ENCODE measurements at places on chromosomes 11 and 22.

DNA sequence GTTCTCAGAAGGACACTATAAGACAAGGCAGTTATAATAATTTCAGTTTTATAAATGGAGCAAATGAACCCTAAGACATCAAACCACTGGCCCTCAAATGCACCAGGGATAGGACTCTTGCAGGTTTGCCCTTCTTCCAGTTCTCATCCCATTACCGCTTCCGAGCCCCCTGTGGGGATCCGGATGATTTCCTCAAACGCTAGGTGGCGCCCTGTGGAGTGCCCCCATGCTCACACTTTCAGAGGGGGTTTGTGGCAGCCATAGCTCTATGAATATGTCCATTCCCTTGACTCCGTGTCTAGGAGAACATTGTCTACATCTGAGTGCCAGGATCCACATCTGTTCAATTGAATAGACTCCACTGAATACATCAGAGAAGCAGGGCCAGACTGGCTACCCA lies 816.3 kb downstream of the NTM start:
- no peak for DNase-seq

GRCh38 chr22:48885271-48885918 lies 942.3 kb downstream of the BRD1 start:
- DNase-seq = no peak

DNA sequence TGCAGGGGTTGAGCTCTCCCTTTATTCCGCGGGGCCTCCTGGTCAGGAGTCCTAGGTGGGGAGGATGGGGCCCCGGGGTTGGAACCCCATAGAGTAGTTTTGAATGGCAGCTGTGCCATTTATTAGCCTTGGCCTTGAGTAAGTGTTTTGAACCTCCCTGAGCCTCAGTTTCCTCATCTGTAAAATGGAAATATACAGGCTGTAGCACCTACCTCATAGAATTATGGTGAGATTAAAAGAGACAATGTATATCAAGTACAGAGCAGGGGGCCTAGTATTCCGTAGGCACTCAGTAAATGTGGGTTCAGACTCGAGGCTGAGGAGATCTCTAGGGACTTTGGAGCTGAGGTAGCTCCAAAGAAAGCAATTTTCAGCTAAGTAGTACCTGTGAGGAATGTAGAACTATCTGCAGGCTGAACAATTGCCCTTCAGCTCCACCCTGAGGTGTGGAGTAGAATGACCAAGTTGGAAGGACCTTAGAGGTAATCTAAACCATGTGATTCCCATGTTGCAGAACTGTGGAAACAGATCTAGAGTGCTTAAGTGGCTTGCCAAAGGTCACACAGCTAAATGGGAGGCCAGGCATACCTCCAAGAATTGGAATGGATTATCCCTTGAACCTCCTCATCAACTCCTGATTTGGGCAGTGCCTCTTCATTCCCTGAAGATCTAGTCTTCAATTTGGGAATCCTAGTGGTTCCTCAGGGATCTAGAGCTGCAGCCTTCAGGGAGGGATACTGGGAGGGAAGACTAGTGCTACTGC lies 682 bp downstream of the PGAP2 start:
- no peak for DNase-seq

DNA sequence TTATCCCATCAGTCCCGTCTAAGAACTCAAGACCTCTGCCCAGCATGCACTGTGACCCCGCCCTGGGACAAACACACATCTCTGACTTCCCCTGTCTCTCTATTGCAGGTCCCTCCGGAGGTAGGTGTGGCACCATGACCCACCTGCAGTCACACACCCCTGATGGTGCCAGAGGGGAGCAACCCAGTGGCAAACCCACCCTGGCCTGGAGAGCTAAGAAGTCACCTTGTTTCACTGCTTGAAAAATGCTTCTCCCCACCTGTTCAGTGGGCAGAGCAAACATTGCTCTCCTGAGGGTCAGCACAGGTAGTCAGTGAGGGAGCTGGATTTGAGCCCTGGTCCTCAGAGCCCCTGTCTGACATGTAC lies 23.9 kb downstream of the CAPN1 start:
- DNase-seq = no peak

GRCh38 chr11:19632499-19632834 lies 80.2 kb upstream of the NAV2 start:
- DNase-seq = no peak

DNA sequence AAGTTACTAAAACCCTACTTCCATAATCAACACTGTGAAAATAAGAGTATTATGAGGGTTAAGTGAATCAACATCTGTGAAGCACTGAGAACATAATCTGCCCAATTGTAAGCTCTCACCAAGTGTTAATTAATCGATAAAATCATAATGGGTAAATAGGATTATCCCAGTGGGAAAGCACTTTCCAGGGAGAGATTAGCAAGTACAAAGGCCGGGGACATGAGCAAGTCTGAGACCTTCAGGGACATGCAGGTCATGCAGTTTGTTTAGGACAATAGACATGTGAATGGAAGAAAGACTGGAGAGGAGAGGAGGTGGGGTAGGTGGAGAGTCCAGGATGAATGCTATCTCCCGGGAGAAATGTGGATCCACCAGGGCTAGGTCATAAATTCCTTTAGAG lies 57.8 kb upstream of the FIBIN start:
- no peak for DNase-seq

- no peak for DNase-seq
Observed at GRCh38 chr11:27029966-27030365, 10.6 kb upstream of the BBOX1 start.

DNA sequence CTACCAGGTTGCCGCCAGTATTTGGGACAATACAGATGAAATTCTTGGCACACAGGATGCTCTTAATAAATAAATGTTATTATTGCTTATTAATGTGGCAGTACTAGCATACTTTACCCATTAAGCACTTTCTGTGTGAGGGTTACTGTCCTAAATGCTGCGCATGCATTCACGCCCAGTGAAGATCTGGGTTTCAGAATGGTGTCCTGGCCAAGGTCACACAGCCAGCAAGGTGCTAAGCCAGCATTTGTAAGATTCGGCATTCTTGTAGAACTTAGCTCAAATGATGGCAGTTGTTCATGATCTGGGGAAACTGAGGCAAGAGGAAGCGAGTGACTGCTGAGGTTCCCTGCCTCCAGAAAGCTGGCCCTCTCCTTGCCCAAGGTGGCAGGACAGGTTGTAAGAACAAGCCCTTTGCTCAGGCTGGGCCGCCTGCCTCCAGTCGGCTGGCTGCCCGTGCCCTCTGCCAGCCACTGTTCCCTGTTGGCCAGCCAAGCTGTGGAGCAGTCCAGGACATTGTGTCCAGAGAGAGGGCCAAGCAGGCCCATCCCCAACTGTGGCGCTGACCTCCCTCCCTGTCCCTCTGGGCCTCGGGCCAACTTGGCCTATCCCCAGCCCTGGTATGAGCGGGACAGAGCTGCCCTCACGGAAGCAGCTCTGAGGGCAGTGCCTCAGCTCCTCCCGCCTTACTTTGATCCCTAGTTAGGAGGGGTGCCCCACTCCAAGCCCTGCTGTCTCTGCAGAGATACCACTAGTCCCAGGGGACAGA lies 28.8 kb downstream of the TOB2 start:
- no peak for DNase-seq

- no peak for DNase-seq
Observed at GRCh38 chr11:27129686-27130085, 89.1 kb downstream of the BBOX1 start.

Data from GM06990 (cell line).